Heart right ventricle (tissue), 16 donors: ENCODE measurements at places on chromosomes 1 and 21. TPM values are rescaled to one million over a fixed set of nuclear protein-coding genes. Genes with fewer than 3 reads are reported as not detected.
A peak's percentile ranks its signal among the peaks of the same experiment; 100 is the strongest.

GRCh38 chr1:161121834-161122233 is 3.9 kb downstream of the NIT1 start:
- DNase-seq, result no peak
- H3K4me1 ChIP-seq, result peaks cover 22% of the 10 kb centered on the region
- H3K27ac ChIP-seq, result no peak overlapping the region
- H3K27me3 ChIP-seq, result no peaks in the 10 kb centered on the region
- H3K4me3 ChIP-seq, result no peak overlapping the region

GRCh38 chr1:19888112-19888511 is 5.9 kb downstream of the OTUD3 start:
- no peaks in the 10 kb centered on the region for H3K27me3 ChIP-seq
- H3K27ac ChIP-seq, result no peak overlapping the region
- DNase-seq, result no peak
- H3K4me3 ChIP-seq, result no peak overlapping the region
- peaks cover 11% of the 10 kb centered on the region for H3K4me1 ChIP-seq
- peaks cover 22% of the 10 kb centered on the region for H3K36me3 ChIP-seq

DNA sequence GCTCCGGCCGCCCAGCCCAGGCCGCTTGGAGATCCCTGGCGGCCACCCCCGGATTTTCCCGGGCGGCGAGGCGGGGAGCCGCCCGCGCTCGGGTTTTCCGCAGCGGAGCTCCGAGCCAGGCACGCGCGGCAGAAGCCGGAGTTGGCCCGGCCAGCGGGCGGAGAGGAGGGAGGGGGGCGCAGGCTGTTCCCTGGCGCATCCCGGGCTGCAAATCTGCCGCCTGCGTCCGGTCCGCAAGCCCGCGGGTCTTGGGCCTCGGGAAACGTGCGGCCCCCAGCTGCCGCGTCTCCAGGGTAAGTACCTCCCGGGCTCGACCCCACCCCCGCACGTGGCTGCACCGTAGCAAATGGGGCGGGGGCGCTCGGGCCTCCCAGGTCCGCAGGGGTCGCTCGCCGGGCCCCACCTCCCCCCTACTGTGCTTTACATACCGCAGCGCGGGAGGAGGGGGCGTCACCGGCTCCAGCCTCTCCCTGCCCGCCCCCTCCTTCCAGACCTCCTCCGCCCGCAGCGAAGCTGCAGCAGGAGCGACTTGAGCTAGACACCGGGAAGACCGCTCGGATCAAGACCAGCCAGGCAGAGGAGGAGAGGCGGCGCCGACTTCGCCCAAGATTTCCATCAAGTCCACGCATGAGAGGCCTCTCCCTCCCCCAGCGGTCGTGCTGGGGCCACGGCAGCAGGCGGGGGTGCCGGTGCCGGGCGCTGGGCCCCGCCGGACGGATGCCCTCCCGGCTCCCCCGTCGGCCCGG is 1.6 kb downstream of the TMEM200B start:
- DNase-seq, result peak; percentile 34
- peak overlapping the region; percentile 59 for H3K4me3 ChIP-seq
- peak overlapping the region; percentile 85 for H3K27ac ChIP-seq
- H3K36me3 ChIP-seq, result peaks cover 5% of the 10 kb centered on the region

DNA sequence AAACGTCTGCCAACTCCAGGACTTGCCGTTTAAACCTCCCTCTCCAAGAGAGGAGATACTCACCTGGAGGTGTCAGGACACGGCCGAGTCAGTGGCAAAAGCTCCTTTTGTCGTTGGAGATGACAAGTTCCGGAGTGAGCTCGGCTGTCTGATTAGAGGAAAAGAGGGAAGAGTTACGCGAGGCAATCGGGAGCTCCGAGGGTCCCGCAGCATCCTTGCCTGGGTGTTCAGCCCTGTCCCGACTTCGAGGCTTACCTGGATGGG is 497 bp downstream of the ID3 start:
- peak overlapping the region; percentile 91 for H3K27ac ChIP-seq
- H3K36me3 ChIP-seq, result peaks cover 6% of the 10 kb centered on the region
- H3K4me1 ChIP-seq, result peaks cover 67% of the 10 kb centered on the region
- peak overlapping the region; percentile 83 for H3K4me3 ChIP-seq
- H3K27me3 ChIP-seq, result no peaks in the 10 kb centered on the region

- no peak for DNase-seq
- no peak overlapping the region for H3K27ac ChIP-seq
- H3K4me3 ChIP-seq, result no peak overlapping the region
- H3K27me3 ChIP-seq, result no peaks in the 10 kb centered on the region
These were observed 693.4 kb downstream of the ADGRL2 start for GRCh38 chr1:82494117-82494516.

- H3K36me3 ChIP-seq, result peaks cover 27% of the 10 kb centered on the region
- no peaks in the 10 kb centered on the region for H3K27me3 ChIP-seq
- H3K27ac ChIP-seq, result peak overlapping the region; percentile 90
- no peak for DNase-seq
These were observed 72.1 kb downstream of the SKI start for GRCh38 chr1:2300004-2300771.

GRCh38 chr1:94660994-94661393 is 119.4 kb upstream of the F3 start:
- H3K4me1 ChIP-seq, result peaks cover 22% of the 10 kb centered on the region
- H3K27ac ChIP-seq, result no peak overlapping the region
- H3K27me3 ChIP-seq, result no peaks in the 10 kb centered on the region
- no peak for DNase-seq

GRCh38 chr1:240823357-240823756 is 211.4 kb upstream of the GREM2 start:
- no peak overlapping the region for H3K4me3 ChIP-seq
- no peak overlapping the region for H3K27ac ChIP-seq
- H3K27me3 ChIP-seq, result peaks cover 3% of the 10 kb centered on the region
- H3K36me3 ChIP-seq, result no peaks in the 10 kb centered on the region

GRCh38 chr1:52296345-52296744 is 69.7 kb downstream of the CC2D1B start:
- no peaks in the 10 kb centered on the region for H3K27me3 ChIP-seq
- no peak for DNase-seq
- no peak overlapping the region for H3K27ac ChIP-seq
- H3K36me3 ChIP-seq, result no peaks in the 10 kb centered on the region
- H3K4me1 ChIP-seq, result no peaks in the 10 kb centered on the region
- H3K4me3 ChIP-seq, result no peak overlapping the region

GRCh38 chr1:50959303-50959912 is 659 bp downstream of the FAF1 start:
- H3K27me3 ChIP-seq, result no peaks in the 10 kb centered on the region
- peak overlapping the region; percentile 66 for H3K27ac ChIP-seq
- peaks cover 34% of the 10 kb centered on the region for H3K4me1 ChIP-seq
- no peaks in the 10 kb centered on the region for H3K36me3 ChIP-seq
- peak overlapping the region; percentile 76 for H3K4me3 ChIP-seq
- DNase-seq, result no peak

DNA sequence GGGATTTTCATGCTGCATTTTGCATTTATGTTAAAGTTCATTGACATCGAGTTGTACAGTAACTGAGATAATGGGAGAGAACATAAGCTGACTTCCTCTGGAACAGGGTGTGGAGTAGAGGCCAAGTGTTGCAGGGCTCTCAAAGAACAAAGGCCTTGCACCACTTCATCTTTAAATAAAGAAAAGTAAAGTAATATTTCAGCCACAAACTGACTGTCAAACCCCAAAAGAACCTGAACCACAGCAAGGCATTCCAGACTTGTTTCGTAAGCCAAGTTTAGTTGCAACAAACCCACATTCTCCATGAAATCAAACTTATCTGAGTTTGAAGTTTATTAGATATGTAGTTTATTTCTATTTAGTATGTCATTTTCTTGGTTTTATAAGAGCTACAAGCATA is 19.1 kb upstream of the HMGCS2 start:
- DNase-seq, result no peak
- H3K27me3 ChIP-seq, result no peaks in the 10 kb centered on the region
- H3K36me3 ChIP-seq, result no peaks in the 10 kb centered on the region
- H3K4me1 ChIP-seq, result no peaks in the 10 kb centered on the region
- no peak overlapping the region for H3K27ac ChIP-seq
- H3K4me3 ChIP-seq, result no peak overlapping the region

- H3K36me3 ChIP-seq, result no peaks in the 10 kb centered on the region
- H3K27me3 ChIP-seq, result no peaks in the 10 kb centered on the region
- no peak overlapping the region for H3K4me3 ChIP-seq
- no peak for DNase-seq
These were observed 69.4 kb downstream of the SLC30A10 start for GRCh38 chr1:219858980-219859379.

DNA sequence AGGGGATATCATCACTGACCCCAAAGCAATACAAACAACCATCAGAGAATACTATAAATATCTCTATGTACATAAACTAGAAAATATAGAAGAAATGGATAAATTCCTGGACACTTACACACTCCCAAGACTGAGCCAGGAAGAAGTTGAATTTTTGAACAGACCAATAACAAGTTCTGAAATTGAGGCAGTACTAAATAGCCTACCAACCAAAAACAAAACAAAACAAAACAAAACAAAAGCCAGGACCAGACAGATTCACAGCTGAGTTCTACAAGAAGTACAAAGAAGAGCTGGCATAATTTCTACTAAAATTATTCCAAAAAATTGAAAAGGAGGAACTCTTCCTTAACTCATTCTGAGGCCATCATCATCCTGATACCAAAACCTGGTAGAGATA is 18.5 kb downstream of the CD84 start:
- no peaks in the 10 kb centered on the region for H3K27me3 ChIP-seq
- no peak overlapping the region for H3K27ac ChIP-seq
- DNase-seq, result no peak
- H3K4me3 ChIP-seq, result no peak overlapping the region
- H3K4me1 ChIP-seq, result no peaks in the 10 kb centered on the region

- H3K36me3 ChIP-seq, result no peaks in the 10 kb centered on the region
- no peak overlapping the region for H3K4me3 ChIP-seq
- no peak for DNase-seq
- H3K4me1 ChIP-seq, result no peaks in the 10 kb centered on the region
- H3K27ac ChIP-seq, result no peak overlapping the region
- H3K27me3 ChIP-seq, result no peaks in the 10 kb centered on the region
These were observed 15.5 kb downstream of the FYB2 start for GRCh38 chr1:56803561-56804156.

GRCh38 chr1:240946926-240947325 is 335.0 kb upstream of the GREM2 start:
- no peak overlapping the region for H3K27ac ChIP-seq
- no peaks in the 10 kb centered on the region for H3K4me1 ChIP-seq
- no peak overlapping the region for H3K4me3 ChIP-seq
- DNase-seq, result no peak
- H3K36me3 ChIP-seq, result no peaks in the 10 kb centered on the region
- H3K27me3 ChIP-seq, result no peaks in the 10 kb centered on the region

GRCh38 chr1:230212405-230212936 is 145.4 kb downstream of the GALNT2 start:
- H3K4me3 ChIP-seq, result no peak overlapping the region
- no peaks in the 10 kb centered on the region for H3K27me3 ChIP-seq
- peaks cover 43% of the 10 kb centered on the region for H3K4me1 ChIP-seq
- no peak for DNase-seq
- H3K36me3 ChIP-seq, result no peaks in the 10 kb centered on the region

DNA sequence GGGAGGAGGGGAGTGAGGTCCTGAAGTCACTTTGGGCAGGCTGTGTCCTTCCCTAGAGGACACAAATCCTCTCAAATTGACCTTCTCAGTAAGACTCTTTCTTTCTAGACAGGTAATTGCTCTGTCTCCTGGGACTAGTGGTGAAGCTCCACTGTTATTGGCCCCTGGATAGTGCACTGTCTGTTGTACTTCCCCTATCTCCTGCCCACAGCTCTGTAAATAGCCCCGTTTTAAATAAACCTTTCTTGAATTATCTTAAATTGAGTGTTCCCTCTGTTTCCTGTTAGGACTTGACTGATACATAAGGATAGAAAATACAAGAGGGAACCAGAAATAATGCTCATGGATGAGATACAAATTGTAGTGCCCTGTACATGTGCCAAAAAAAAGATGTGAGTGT is 229.5 kb upstream of the USP24 start:
- H3K4me3 ChIP-seq, result no peak overlapping the region
- H3K27ac ChIP-seq, result no peak overlapping the region
- no peak for DNase-seq
- H3K27me3 ChIP-seq, result no peaks in the 10 kb centered on the region
- H3K4me1 ChIP-seq, result no peaks in the 10 kb centered on the region

DNA sequence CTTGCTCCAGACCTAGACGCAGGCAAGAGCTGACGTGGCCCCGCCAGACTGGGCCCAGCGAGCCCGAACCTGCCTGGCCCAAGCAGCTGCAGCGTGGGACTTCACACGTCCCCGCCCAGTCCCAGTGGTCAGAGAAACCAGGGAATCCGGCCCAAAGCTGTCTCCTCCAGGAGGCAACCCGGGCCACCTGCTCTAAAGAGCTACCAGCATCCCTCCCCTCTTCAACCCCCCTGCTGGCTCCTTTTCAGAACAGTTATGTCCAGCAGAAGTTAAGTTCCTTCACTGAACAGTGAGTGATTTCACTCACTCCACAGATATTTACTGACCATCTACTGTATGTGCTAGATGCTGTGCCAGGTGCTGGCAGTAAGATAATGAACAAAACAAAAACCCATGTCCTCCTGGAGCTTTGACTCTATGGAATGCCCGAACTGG is 2.1 kb upstream of the EFNA1 start:
- H3K4me3 ChIP-seq, result no peak overlapping the region
- no peak for DNase-seq
- peak overlapping the region; percentile 96 for H3K27ac ChIP-seq
- no peaks in the 10 kb centered on the region for H3K27me3 ChIP-seq

- DNase-seq, result no peak
- H3K27ac ChIP-seq, result no peak overlapping the region
- no peak overlapping the region for H3K4me3 ChIP-seq
- H3K27me3 ChIP-seq, result no peaks in the 10 kb centered on the region
- H3K4me1 ChIP-seq, result no peaks in the 10 kb centered on the region
- no peaks in the 10 kb centered on the region for H3K36me3 ChIP-seq
These were observed 11.9 kb downstream of the KCNJ10 start for GRCh38 chr1:160058087-160058486.

- H3K36me3 ChIP-seq, result no peaks in the 10 kb centered on the region
- H3K27ac ChIP-seq, result no peak overlapping the region
- H3K4me1 ChIP-seq, result no peaks in the 10 kb centered on the region
- no peak overlapping the region for H3K4me3 ChIP-seq
- no peak for DNase-seq
- no peaks in the 10 kb centered on the region for H3K27me3 ChIP-seq
These were observed 413.2 kb downstream of the PLA2G4A start for GRCh38 chr1:187241971-187242370.

Gene TLR5
- 2.4 TPM for total RNA-seq

Gene MEX3A
- 0.27 TPM for total RNA-seq

Gene RORC
- total RNA-seq, result 10.8 TPM

Gene SH3BGR
- 126 TPM for total RNA-seq

Gene ARL8A
- total RNA-seq, result 70.9 TPM

Gene SELE
- 0.46 TPM for total RNA-seq

Gene OR2L13
- total RNA-seq, result not detected

Gene COA6
- total RNA-seq, result 29.0 TPM

Gene RNF186
- total RNA-seq, result not detected
